OCI-M1 (cell line): ENCODE measurements at places on chromosomes 16 and 17.

- DNase-seq = peak; percentile 21
Observed at GRCh38 chr16:57687363-57687929, 7.2 kb upstream of the DRC7 start.

- no peak for DNase-seq
Observed at GRCh38 chr16:51416926-51417325, 265.9 kb upstream of the SALL1 start.

DNA sequence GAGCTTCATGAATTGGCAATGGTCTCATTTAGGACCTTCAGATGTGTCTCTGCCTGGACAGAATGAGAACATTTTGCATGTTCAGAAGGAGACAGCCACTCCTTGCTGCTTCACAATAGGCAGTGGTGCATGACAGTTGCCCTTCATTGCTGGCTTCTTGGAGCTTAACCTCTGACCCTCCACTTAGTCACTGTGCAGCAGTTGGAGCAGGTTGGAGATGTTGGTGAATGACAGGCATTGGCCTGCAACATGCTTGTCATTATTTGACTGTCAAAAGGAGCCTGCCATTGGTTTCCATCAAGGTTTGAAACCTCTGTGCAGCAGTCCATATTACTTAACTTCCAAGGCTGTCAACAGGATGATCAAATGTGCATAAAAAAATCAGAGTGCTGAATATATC is 22.7 kb downstream of the FTO start:
- DNase-seq = no peak

DNA sequence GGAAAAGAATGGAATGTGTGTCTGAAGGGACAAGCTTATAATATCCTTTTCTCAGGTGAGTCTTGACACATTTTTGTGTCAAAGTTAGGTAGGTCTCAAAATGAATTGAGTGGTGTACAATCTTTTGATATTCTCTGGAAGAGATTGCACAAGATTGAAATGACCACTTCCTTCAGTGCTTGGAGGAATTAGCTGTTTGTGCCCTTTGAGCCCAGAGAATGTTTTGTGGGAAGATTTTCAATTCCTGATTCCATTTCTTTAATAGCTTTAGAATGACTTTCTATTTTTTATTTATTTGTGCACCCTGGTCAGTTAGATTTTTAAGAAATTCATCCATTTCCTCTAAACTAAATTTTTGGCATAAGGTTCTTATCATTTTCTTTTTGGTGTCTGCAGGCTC is 1.6 kb upstream of the CCL13 start:
- no peak for DNase-seq

- no peak for DNase-seq
Observed at GRCh38 chr17:33106525-33107165, 115.0 kb downstream of the SPACA3 start.

GRCh38 chr17:17685775-17686291 is 4.6 kb downstream of the RAI1 start:
- DNase-seq = peak; percentile 75

GRCh38 chr17:78558181-78558850 is 18.9 kb downstream of the DNAH17 start:
- DNase-seq = peak; percentile 33

DNA sequence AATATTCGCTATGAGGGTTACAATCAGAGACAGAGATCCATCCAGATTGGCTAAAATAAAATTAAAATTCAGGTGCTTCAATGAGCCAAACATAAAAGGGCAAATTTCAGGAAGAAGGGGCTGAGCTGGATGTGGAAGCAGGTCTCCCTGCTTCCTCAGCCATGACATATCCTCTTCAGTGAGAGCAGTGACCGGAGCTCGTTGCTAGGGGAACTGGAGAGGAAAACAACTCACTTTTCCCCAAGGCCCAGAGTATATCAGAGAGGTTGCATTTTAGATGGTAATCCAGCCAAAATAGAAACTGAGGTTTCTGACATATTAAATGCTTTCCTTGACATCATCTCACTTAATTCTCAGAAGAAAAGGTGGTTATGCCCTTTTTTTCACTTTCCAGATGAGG is 503.5 kb downstream of the HS3ST4 start:
- no peak for DNase-seq

GRCh38 chr17:51507444-51507843 is 247.1 kb downstream of the UTP18 start:
- no peak for DNase-seq

DNA sequence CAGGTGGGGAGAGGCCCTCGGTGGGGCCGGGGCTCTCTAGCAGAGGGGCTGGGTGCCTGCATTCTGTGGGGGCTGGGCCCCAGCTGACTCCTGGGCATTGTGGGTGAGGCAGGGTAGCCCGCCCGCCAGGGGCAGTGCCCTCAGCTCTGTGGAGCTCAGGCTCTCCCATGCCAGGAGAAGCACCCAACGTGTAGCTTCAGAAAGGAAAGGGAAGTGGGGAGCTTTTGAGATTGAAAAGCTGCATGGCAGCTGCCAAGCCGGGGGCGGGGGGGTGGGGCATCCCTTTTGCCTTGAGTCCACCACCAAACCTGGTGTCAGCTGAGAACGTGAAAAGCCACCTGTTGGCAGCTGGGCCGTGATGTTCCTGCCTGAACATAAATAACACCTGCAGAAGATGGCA is 192.1 kb upstream of the CIBAR2 start:
- DNase-seq = no peak

- DNase-seq = peak; percentile 73
Observed at GRCh38 chr17:13704333-13704732, 102.6 kb upstream of the HS3ST3A1 start.

DNA sequence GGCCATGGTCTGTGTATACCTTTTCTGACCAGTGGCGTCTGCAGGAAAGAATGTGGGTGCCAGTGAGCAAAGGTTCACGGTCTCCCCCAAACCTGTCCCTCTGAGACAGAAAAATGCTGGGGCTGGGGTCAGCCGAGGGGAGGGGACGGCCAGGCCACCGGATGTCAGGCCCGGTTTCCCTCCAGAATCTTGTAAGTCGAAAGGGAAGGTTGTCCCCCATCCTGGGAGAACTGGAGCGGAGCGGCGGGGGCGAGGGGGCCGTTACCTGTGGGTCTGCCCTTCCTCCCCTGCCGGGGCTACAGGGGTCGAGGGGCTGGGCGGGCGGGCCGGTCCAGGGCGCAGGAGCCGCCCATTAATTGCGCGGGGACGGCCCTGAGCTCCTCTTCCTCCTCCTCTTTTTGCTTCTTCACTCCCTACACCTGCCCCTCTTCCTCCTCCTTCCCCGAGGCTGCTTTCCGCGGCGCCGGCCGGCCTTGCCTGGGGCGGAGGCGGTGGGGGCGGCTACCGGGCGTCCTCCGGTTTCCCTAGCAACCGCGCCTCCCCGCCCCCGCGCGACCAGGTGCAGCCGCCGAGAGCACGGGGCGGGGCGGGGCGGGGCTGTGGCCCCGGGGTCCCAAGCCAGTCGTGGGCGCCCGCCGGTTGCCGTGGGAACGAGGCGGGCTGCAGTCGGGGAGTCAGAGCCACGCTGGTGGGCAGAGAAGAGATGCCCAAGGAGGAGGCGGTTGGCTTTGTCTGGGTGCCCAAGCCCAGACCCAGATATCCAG is at the start of gene MARCHF10:
TSS of gene MARCHF10 (minus strand) at position 503 of the 764 bp plus-strand sequence. CDS start 6,579 bp downstream, outside the sequence.
- DNase-seq = no peak

GRCh38 chr16:87391324-87391949 is 699 bp upstream of the MAP1LC3B start:
- DNase-seq = peak; percentile 82

DNA sequence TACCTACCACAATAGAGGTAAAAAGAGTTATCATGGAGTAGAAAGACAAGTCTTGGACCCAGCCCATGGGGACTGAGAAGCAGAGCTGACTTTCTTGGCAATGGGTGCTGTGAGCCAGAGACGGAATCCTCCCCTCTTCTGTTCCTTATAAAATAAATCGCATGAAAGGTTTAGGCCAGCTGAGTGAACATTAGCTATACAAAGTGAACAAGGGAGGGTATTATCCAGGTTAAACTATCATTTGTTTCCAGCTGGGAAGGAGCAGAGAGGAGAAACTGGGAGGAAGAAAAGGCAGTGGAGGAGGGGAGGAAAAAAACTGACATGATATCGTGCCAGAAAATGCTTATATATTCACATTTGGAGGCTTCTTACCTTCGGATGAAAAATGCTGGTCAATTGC is 13.3 kb upstream of the PAFAH1B1 start:
- DNase-seq = no peak

- peak; percentile 43 for DNase-seq
Observed at GRCh38 chr16:85090873-85091521, 21.3 kb downstream of the CIBAR2 start.

DNA sequence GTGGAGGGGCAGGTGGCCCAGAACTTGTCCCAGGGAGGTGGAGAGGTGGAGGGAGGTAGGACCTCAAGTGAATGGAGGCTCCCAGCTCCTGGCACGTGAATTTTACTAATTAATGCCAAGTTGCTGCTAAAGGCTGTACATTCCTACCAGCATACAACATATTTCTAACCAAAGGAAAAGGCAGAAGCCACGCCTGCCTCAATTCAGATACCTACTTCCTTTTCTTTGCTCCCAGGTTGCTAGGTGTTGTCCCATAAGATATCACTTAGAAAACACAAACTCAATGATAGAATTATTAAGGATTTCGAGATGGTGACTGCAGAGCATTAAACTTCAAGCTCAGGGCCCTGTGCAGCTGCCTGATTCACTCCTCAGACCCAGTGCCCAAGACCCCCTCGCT is 20.5 kb upstream of the SMPD3 start:
- DNase-seq = no peak

GRCh38 chr16:58533751-58534470 is 18.6 kb downstream of the SETD6 start:
- DNase-seq = no peak

- no peak for DNase-seq
Observed at GRCh38 chr17:49525831-49526741, 31.0 kb downstream of the NGFR start.

GRCh38 chr17:6153375-6153774 is 83.2 kb downstream of the WSCD1 start:
- DNase-seq = no peak

GRCh38 chr17:55708175-55708974 is 14.3 kb downstream of the TMEM100 start:
- DNase-seq = no peak

DNA sequence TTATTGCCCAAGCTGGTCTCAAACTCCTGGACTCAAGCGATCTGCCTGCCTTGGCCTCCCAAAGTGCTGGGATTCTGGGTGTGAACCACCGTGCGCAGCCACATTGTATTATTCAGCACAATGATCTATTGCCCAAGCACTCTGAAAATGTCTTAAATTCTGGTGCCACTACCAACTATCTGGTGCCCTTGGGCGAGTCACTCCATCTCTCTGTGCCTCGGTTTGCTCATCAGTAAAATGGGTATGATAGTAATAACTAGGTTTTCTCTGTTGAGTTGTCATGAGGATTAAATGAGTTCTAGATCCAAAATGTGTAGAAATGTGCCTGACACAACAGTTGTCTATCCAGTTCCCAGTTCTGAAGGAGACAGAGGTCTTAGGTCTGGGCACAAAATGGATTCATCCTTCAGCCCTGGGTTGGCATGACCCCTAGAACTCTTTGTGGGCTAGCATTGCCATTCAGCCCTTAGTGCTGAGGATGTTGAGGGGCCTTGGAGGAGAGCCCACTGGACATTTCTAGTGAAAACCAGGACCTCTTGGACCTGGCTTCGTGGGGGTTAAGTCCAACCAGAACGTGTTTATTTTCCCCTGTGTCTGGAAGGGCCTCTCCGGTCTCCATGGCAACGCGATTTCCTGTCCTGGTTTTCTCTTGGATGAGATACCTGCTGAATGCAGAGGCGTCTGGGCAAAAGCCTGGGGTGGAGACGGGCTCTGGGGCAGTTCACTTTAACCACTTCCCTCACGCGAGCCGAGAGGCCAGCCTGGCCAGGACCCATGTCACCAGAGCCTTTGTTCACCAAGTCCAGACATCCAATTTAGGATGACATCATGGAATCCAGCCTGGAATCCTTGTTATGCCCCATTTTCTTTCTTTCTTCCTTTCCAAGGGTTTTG is 43.7 kb upstream of the TNRC6A start:
- DNase-seq = no peak

- peak; percentile 72 for DNase-seq
Observed at GRCh38 chr17:82767041-82767754, 15.3 kb downstream of the TBCD start.

- no peak for DNase-seq
Observed at GRCh38 chr16:75217389-75217851, 1.4 kb upstream of the CTRB1 start.

- DNase-seq = no peak
Observed at GRCh38 chr16:82630219-82630618, 3.5 kb downstream of the CDH13 start.

- peak; percentile 92 for DNase-seq
Observed at GRCh38 chr17:6421700-6422604, 13.0 kb downstream of the AIPL1 start.

- DNase-seq = no peak
Observed at GRCh38 chr16:84226026-84226425, 13.8 kb downstream of the KCNG4 start.
